ENCODE measurements at places on chromosomes 5 and 9.

GRCh38 chr5:170120576-170120975 is 14.9 kb downstream of the FOXI1 start:
- DNase-seq = no peak

DNA sequence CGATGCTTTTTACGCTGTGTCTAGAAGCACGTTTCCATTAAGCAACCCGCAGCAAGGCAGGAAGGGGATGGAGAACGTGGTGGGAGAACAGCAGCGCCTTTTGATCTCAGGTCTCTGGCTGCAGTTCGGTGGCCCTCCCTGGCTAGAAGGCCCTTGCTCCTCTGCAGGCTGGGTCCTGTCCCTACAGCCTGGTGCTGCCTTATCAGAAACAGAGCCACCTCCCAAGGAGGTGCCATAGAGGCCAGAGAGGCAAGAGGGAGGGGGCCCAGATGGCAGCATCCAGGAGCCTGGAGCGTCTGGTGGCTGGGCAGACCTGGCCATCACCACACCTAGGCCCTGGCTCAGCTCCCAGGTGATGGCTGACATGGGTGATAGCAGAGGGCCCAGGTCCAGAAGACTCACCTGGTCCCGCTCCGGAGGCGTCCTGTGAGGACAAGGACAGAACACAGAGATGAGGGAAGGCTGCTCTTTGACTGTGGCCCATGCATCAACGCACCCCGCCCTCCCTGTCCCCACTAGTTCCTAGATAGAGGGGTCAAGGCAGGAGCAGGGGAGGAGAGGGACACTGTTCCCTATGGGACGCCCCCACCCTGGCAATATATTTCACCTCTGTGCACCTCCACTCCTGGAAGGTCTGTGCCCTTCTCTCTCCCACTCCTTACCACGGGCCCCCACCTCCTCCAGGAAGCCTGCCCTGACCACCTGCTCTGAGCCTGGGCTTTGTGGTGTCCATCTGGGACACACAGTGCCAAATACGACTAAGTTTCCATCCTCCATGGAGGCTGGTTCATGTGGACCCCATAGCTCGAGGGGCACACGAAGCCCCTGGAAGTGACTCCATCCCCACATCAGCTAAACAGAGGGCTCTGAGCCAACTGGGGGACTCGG is 41.6 kb upstream of the SARDH start:
- DNase-seq = no peak

DNA sequence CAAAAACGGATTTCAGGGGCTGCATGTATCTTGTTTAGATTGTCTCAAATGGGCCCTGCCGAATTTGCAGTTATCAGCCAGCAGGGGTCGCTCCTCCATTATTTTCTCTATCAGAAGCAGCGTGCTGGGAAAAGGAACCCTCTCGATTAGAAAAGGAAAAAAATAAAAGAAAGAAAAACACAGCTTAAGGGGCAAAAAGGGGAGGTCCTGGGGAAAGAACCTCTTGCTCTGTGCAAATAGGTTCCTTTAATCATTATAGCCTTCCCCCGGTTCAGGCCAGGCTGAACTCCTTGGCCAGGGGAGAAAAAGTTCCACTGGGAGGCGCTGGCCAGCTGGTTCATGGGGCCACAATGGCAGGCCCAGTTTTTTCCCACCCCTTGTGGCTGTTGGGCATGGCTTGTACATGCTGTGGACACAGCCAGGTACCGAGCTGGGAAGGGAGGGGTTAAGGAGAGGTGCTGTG is 25.0 kb upstream of the CAPSL start:
- DNase-seq = no peak

- DNase-seq = no peak
These were observed 135.0 kb upstream of the SMIM23 start for GRCh38 chr5:171650597-171650996.

DNA sequence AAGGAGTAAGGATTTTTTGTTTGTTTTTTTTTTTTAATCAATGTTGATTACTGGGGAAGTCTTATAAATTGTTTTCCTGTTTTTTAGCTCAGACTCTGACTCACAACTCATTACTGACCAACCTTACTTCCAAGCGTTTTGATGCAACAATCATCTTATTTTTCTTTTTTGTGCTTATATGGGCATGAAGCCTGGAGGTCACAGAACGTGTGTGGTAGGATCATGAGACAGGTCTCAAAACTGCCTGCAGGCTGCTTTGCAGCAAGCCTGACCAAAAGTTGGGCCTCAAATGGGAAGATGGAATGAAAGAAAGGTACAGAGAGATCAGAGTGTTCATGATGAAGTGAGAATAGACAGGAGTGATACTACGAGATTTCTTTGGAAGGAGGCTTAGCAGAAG is 38.5 kb downstream of the SNCAIP start:
- DNase-seq = no peak

GRCh38 chr5:154773326-154773725 is 18.1 kb downstream of the LARP1 start:
- no peak for DNase-seq

GRCh38 chr5:41735213-41735612 is 135.0 kb downstream of the OXCT1 start:
- DNase-seq = no peak
